Suppressor macrophage (primary cell): ENCODE measurements at places on chromosomes 3 and 15.

GRCh38 chr3:46811615-46812236 lies 51.5 kb downstream of the MYL3 start:
- no peak for DNase-seq

- no peak for DNase-seq
Measured at GRCh38 chr15:76512971-76513370, 176.4 kb downstream of the ISL2 start.

- peak; percentile 63 for DNase-seq
Measured at GRCh38 chr3:179852142-179852905, 184.4 kb downstream of the PEX5L start.

DNA sequence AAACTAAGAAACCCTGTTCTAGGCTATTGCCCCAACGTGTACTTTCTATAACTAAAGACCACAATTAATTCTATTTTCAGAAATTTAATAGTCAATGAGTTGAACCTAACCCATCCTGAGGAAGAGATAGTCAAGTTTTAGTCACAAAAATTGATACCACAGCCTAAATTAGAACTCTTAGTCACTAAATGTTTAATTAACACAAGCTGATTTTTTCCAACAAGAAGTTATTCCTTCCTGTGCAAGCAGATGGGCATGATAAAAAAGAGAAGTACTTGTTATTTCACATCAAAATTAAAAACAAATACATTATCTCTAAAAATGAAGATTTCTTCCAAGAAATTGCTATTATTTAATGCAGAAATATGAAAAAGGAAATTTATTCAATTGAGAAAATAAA lies 38.4 kb upstream of the TERB2 start:
- peak; percentile 4 for DNase-seq

DNA sequence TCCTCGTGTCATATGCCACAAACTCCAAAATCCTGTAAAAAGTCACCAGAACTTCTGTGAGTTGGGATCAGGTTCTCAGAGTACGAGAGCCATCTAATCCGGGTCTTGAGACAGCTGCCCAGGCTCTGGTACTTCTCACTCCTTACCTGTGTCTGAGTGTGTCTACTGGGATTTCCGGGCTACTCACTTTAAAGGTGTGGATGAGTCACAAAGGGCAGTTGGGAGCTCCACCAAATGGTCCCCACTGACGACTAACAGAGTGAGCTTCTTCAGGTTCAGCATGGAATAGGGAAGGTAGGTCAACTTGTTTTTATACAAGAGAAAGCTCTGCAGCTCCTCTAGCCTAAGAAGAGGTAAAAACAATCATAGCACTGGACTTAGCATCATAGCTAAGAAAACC lies 29.5 kb downstream of the RTP3 start:
- DNase-seq: no peak

DNA sequence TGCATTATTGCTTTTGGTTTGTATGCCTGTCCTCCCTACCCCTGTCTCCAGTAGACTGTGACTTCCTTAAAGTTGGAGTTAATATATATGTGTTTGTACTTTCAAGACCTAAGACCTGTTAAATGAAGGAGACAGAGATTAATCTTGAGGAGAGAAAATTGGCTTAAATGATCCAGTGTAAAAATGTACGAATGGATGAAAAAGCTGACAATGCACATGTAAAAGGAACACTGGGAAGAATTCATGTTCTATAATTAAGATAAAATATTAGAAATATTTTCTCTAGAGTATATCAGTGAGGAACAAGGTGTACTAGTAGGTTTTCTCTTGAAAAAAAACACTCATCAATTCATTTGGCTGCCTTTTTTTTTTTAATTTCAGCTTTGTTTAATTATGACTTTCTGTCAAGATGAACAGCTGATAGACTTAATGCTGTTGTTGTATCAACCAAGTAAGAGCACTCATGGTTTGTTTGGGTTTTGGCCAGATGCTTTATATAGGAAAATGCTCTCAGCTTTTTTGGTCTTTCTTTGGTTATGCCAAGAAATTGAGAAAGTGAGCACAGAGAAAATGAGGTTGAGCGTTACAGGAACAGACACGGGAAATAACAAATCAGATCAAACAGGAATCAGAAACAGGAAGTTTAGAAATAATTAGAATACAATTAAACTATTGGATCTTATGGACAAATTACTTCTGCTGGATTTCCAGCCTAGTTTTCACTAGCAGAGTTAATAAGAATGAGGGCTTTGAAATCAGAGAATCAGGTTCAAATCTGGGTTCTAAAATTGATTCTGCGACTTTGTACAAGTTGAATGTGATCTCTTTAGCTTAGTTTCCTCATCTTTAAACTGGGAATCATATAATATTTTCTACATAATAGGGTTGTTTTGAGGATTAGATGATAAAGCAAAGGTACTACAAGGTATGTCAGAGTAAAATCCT lies 38.3 kb upstream of the AADAC start:
- no peak for DNase-seq

DNA sequence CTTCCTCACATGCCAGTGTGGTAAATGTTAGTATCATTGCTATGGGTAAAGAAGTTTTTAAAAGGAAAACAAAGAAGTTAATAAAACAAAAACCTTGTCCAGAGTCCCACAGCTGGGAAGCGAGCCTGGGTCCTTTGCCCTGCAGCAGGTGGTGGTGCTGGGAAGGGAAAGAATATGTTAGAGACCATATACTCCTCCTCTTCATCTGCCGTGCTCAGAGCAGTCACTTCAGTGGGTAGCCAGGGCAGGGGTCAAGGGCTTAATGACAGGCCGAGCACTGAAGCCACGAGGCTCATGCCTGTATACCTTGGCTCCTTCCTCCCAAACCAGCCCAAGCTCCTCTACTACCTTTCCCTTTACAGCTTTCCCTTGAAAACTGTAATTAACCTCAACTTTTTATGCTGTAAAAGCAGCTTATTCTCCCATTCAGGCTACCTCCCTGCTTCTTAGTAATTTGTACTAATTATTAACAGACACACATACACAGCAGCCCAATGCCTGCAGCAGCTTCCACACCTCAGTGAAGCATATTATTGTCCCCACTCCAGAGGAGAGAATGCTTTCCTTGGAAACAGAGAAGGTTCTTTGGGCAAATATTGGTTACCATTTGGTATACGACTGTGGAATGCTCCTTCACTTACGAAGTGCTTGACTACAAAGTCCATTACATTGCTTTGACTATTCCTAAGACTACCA lies 362.1 kb downstream of the EPHB1 start:
- DNase-seq: no peak

GRCh38 chr3:170610321-170610884 lies 24.5 kb upstream of the SLC7A14 start:
- DNase-seq: no peak

DNA sequence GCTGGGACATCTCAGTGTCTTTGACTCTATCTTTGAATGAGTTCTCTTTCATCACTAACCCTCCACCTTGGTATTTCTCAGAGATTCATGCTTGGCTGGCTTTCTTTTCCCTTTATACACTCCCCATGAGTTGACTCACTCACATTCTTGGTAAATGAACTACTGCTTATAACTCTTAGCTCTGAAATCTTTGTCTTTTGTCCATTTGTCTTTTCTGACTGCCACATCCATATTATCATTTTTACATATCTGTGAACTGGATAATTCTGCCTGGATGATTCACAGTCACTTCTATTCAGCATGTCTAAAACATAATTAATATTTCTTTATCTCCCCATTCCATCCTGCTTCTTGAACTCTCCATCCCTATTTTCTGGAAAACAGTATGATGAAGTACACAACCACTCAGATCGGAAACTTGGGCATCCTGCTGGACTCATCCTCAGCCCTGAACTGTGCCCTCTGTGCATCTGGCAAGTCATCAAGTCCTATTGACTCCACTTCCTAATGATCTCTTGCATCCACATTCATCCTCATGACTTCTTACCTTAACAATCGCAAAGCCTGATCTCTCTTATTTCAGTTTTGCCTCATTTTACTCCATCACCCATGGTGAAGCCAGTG lies 66.9 kb downstream of the KCNAB1 start:
- DNase-seq: no peak

- no peak for DNase-seq
Measured at GRCh38 chr3:85604641-85605040, 645.9 kb downstream of the CADM2 start.

GRCh38 chr3:57120451-57121174 lies 44.5 kb downstream of the IL17RD start:
- no peak for DNase-seq

DNA sequence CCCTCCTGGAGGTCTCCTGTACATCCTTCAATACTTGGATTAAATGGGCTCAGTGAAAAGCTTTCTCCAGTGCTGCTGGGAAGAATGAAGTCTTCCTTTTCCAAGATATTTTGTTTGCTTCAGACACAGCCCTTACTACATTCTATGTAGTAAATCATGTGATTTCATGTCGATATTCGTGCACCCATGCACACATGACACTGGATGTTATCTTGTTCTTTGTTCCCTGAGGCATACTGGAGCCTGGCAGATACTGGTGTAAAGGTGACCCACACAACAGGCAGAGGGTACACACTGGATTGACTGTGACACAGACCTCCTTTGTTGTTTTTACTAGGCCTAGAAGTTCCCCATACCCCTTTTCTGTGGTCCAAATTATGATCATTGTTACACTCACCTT lies 40.3 kb upstream of the ATP2C1 start:
- no peak for DNase-seq

- no peak for DNase-seq
Measured at GRCh38 chr3:23387286-23387918, 184.3 kb downstream of the UBE2E2 start.

GRCh38 chr15:63392361-63393009 lies 10.8 kb upstream of the CA12 start:
- peak; percentile 28 for DNase-seq

DNA sequence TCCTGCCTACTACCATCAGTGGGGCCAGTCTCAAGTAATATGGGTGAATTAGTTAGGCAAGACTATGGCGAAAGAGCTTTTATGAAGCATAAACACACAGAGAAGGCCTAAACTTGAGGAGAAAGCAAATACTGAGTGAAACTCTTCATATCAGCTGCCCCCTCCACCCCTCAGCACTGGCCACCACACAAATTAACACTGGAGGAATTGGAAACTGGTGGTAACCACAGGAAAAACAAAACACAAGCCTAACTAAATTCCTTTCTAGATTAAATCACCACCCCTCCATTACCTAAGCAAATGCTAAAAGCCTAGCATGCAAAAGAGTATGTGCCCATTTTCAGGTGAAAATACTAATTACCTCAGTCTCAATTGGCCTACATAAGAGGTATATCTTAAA lies 774.7 kb upstream of the NECTIN3 start:
- DNase-seq: no peak

DNA sequence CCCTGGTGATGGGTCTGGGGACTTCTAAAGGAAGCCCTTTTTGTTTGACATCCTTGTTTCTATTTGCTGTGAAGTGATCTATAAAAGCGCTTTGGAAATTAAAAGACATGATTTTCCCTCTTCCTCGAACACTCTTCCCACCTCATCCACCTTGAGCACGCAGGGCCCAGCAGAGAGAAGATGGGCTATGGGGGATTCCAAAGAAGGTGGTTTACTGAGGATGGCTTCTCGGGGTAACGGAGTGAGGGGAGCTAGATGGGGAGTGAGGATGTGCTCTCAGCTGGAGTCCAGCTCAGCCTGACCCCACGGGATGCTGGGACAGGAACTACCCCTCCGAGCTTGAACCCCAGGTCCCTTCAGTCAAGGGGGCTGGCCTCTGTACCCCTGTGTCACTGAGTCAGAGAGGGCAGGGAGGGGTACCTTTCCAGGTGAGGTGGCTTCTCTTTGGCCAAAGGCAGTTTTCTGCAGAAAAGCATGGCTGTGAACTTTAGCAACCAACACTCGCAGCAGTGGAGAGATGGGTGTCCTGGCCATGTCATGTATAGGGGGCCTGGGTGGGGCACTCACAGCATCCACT lies 180.7 kb upstream of the SMAD3 start:
- no peak for DNase-seq

DNA sequence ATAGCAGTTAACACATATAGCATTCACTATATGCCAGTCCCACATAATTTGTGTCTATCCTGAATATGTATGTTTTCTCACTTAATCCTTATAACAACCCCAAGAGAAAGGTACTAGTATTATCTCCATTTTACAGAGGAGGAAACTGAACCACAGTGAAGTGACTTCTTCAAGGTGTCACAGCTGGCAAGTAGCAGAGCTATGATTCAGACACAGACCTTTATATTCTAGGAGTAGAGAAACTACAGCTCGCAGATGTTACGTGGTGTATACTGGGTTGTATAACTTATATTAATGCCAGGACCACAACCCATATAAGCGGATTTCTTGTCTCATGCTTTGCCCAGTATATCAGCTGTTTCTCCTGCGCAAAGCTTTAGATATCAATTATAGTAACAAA lies 29.5 kb upstream of the ICE2 start:
- no peak for DNase-seq

- DNase-seq: no peak
Measured at GRCh38 chr3:85977615-85978338, 1013.2 kb downstream of the VGLL3 start.

GRCh38 chr3:95905182-95905581 lies 909.2 kb upstream of the EPHA6 start:
- no peak for DNase-seq

- DNase-seq: peak; percentile 74
Measured at GRCh38 chr15:37995461-37996347, 61.3 kb downstream of the TMCO5A start.

- DNase-seq: no peak
Measured at GRCh38 chr3:93988283-93988682, 8.3 kb downstream of the ARL13B start.

- DNase-seq: no peak
Measured at GRCh38 chr15:61651267-61651666, 409.0 kb downstream of the VPS13C start.

DNA sequence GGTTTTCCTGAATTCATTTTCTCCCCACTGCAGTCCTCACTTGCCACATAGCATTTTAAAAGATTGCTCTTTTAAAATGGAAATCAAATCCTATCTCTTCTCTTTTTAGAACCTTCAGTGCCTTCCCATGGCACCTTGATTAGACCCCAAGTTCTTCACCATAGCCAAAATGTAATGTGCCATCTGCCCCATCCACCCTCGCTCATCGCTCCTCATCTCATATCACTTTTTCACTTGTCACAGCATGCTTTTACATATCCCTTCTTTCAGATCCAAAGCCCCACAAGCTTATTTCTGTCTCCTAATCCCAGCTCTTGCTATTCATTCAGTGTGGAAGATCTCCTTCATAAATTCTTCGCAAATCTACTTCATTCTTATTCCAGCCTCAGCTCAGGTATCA lies 161.7 kb downstream of the CD47 start:
- no peak for DNase-seq

- DNase-seq: no peak
Measured at GRCh38 chr15:92021792-92022191, 168.3 kb downstream of the SLCO3A1 start.

GRCh38 chr3:15934389-15935195 lies 136.8 kb upstream of the ANKRD28 start:
- DNase-seq: peak; percentile 29

DNA sequence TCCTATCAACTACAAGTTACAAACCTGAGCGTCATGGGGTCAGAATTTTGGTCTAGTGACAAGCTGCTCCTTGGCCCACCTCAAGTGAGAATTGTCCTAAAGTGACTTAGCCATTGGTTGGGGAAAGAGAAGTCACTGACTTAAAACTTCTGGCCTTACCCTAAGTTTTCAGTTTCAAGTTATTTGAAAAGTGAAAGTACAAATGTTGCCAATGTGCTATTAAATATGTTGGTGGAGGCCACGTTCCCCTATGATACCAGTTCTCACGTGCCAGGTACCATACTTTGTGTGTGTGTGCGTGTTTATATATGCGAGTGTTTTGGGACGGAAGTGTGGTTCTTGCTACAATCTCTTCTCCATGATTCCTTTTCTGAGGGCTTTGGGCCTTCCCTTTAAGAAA lies 22.6 kb upstream of the RASGRP1 start:
- no peak for DNase-seq

GRCh38 chr3:101735833-101736232 lies 11.4 kb downstream of the CEP97 start:
- no peak for DNase-seq
